ENCODE measurements at places on chromosomes 6 and 20.

- DNase-seq: peak; percentile 68
Observed at GRCh38 chr6:90233994-90234393, 62.6 kb downstream of the BACH2 start.

DNA sequence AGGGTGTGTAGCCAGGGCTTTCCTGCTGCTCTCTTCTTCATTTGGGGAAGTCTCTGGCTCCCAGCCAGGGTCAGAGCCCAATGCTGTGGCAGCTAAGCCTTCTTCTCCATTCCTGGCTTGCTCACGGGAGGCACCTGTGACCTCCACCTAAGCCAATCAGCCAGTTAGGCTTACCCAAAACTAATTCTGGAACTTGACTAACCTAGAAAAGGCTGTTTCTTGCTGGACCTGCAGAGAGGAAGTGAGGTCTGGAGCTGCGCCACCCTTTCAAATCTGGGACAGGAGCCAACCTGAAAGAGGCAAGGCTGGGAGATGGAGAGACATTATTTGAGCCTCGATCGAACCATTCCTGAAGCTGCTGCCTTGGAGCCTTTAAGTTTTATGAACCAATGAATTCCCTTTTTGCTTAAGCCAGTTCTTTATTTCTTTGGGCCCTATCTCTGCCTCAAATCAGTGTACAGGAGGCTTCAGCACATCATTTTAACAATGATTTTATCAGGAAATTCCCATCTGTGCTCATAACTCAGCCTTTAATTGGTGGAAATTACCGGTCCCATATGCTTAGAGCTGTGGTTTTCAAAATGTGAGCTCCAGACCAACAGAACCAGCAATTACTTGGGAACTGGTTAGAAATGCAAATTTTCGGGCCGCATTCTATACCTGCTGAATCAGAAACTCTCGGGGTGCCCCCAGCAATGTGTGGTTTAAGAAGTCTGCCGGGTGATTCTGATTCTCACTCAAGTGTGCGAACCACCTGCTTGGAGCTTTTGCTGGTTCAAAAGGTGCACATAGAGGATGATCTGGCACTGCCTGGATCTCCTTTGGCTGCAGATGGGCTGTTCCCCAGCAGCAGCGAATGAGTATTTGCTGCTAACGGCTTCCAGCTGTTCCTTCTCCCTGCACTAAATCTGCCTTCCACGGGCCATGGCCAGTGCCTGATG lies 97.4 kb upstream of the RNF24 start:
- no peak for DNase-seq

DNA sequence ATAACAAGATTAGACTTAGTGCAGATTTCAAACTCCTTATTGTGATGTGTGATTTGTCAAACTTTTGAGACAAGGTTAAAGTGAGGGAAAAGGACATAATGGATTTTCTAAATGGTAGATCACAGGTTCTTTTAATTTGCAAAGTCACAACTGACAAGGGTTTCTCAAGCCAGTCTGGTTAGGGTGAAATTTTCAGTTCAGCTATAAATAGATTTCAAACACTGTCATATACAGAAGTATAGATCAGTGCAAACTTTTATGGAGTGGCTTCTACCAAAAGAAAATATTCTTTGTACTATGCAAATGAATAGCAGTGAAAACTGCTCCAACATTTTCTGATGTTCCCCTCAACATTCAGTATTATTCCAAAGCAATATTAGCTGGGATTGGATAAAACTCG lies 337.1 kb upstream of the MAN1A1 start:
- DNase-seq: no peak

GRCh38 chr20:25054995-25055629 lies 2.8 kb downstream of the ACSS1 start:
- no peak for DNase-seq

- no peak for DNase-seq
Observed at GRCh38 chr20:15945289-15945688, 628.0 kb downstream of the KIF16B start.

DNA sequence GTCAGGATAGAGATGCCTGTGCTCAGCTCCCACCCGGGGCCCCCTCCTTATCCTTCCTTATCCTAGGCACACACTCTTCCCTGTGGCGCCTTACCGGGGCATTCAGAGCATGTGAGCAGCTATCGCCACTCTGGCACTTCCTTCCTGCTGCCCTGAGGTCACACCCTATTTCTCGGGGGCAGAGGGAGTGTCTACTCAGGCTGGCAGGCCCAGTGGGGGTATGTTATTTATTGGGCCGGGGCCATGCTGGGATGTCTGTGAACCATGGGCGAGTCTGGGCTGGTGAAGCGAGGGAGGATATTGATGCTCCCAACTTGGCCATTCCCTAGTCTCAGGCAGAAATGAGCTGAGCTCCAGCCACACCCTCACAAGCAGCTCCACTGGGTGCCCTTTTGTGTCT lies 3.9 kb upstream of the LY6G6D start:
- no peak for DNase-seq

- DNase-seq: no peak
Observed at GRCh38 chr20:25325073-25325472, 65.6 kb downstream of the ABHD12 start.

DNA sequence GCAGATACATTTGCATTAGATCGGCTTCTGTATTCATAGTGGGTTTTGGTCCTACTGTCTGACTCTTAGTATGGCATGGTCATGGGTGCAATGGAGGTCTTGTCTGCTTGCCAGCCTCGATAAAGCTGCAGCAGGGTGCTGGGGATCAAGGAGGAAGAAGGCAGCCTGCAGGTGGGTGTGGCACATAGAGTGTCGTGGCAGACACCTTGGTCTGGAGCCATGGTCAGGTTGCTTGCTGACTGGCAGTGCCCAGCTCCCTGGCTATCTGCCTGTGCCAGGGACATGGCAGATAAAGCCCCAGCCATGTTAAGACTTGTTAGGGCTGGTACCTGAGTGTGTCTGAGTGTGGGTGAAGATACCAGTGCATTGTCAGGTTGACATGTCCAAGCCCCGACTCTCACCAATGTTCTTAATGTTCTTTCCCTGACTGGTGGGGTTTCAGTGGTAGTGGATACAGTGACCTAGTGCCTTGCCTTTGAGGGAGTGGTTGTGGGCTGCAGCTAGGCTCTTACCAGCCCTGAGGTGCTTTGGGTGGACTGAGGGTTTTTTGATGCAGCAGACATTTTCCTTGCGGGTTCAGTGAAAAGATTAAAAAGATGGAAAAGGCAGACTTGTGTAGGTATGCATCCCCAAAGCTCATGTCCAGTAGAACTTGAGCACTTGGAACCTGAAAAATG lies 1.8 kb downstream of the FAM83D start:
- DNase-seq: no peak

DNA sequence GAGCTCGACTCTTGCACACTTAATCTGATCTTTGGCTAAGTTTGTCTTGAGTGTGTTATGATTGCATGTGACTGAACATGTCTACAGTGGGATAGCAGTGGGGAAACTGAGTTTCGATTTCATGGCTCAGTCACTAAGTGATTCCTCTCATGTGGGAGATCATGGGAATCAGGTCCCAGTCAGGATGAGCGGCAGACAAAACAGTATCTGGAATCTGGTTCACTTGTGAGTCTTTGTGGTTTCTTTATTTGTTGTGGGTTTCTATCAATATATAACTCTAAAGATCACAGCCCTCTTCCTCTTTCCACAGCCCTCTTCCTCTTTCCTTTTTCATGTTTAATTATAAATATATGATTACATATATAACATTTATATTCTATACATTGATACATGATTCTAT lies 4.0 kb downstream of the RPP21 start:
- no peak for DNase-seq

DNA sequence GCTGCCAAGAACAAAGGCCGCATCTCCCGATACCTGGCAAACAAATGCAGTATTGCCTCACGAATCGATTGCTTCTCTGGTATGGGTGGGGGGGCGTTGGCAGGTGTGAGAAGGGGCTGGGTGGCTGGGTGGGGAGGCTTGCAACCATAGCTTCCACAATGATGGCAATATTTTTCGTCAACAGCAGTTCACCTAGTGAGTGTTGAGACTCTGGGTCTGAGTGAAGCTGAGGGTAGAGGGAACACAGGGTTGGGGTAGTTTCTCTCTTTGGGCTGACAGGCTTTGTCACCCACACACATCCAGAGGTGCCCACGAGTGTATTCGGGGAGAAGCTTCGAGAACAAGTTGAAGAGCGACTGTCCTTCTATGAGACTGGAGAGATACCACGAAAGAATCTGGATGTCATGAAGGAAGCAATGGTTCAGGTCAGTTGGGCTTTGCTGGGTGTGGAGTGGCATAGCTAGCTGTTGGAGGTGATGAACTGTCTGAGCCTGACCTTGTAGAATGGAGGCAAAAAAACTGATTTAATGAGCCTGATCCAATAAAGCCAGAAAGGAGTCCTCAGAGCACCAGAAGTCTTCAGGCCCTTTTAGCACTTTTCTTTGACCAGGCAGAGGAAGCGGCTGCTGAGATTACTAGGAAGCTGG lies 4.2 kb downstream of the NOP56 start:
- no peak for DNase-seq

GRCh38 chr6:84136364-84137050 lies 90.9 kb downstream of the CEP162 start:
- DNase-seq: no peak

Data from activated T-cell treated with anti-CD3 and anti-CD28 coated beads for 48 hours (primary cell).